ENCODE measurements at places on chromosomes 2 and 18.

GRCh38 chr2:201107624-201108023 is 8.3 kb upstream of the CFLAR start:
- no peak for DNase-seq

DNA sequence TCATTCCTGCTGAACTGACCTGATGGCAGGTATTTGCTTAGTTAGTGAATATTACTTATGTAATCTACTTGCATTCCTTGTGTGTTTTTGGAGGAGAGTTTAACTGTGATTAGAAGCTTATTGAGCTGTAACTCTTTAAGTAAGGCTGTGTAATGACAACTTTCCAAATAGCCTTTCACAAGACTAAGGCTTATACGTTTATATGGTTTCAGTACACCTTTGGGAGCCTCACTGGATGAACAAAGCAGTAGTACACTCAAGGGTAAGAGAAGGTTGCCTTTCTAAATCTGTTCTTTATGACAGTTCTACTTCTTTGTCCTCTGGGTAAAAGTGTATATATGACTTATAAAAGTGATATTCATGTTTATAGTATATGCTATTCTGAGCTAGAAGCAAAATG is 4.3 kb downstream of the ITPRID2 start:
- no peak for DNase-seq

- DNase-seq: no peak
Measured at GRCh38 chr2:107222466-107222865, 336.5 kb upstream of the ST6GAL2 start.

DNA sequence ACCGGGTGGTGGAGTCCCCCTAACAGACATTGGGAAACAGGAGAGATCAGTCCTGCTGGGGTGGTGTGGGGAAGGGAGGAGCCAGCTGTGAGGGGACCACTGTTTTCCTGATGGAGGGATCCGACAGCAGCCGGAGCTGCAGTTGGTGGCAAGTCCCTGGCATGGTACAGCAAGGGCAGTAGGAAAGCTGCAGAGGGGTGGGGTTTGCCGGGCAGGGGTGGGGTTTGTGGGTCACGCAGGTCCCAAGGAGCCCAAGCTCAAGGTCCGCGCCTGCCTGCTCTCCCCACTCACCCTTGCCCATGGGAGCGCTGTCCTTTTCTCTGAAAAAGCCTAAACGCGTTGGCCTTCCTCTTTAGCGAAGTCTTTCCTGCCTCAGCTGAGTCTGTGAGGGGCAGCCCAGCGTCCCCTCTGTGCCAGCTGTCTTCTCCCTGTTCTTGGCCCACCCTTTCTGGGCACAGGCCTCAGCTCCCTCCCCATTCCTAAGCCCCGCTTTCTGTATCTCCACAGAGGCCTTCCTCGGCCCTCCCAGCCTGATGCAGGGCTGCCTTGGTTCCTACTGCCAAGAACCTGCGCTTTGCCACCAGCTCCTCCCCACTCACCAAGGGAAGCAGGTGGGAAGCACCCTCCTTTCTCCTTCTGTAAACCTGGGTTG is 29.3 kb upstream of the INHBB start:
- no peak for DNase-seq

- no peak for DNase-seq
Measured at GRCh38 chr2:26471766-26472706, 5.9 kb downstream of the OTOF start.

GRCh38 chr2:96499061-96499960 is 5.8 kb downstream of the NEURL3 start:
- DNase-seq: no peak

GRCh38 chr2:86049529-86049928 is 56.2 kb downstream of the POLR1A start:
- DNase-seq: no peak

GRCh38 chr18:2139691-2140090 is 431.6 kb downstream of the METTL4 start:
- no peak for DNase-seq

DNA sequence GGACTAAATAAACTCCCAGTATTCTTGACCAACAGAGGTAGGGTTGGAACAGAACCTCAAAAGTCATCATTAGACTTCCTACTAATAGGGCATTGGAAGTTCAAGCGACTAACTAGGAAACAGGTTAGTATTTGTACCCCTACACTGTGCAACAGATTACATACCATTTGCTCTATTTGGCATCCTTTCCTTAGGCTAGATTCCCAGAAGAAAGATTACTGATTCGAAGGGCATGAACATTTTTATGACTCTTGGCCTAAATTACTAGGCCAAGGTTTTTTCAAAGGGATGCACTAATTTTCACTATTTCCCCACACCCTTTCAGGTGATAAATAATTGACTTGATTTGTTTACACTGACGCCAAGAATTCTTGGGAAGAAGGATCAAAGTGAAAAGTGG is 104.8 kb upstream of the CYP1B1 start:
- DNase-seq: no peak

Data from hematopoietic multipotent progenitor cell treated with erythropoietin and hydrocortisone succinate and interleukin-3 and kit ligand, for 6 days (in vitro differentiated cells).